Fibroblast of the conjunctiva (primary cell): ENCODE measurements at places on chromosomes 7 and 10.

GRCh38 chr10:24153031-24153430, 55.9 kb upstream of the KIAA1217 start:
- DNase-seq: no peak

- no peak for DNase-seq
Measured at GRCh38 chr7:70033226-70033625, 435.0 kb downstream of the AUTS2 start.

DNA sequence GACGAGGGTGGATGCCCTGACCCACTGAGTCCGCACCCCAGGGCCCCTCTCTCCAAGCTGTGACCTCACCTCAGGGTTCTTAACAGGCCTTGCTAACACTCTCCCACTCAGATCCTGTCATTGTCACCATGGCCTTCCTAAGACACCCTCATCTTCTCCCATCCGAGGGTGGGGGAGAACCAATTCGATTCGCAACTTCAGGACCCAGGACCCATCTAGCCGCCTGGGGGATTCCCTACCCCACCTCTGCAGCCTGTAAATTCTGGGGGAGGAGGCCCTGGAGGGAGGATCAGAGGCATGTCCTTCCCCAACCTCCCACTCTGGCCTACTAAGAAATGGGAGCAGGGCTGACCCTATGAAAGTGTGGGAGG, 17.4 kb downstream of the TRIM8 start:
- DNase-seq: no peak

DNA sequence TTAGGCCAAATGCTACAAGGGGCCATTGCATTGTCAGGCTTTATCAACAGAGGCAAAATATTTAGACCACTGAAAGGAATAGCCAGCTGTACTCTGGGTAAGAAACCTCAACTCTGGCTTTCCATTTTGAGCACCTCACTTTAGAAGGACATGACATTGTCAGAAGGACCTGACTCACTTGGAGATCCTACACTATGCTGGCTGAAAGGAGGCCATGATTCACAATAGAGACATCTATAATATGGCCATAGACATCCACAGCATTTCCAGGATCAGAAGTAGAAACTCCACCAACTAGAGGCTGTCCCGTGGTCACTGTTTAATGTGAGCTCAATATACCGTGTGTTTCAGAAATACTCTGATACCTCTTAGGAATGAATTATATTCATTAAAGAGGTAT, 140.9 kb downstream of the BTAF1 start:
- DNase-seq: no peak

- no peak for DNase-seq
Measured at GRCh38 chr7:3063016-3063753, 19.5 kb upstream of the CARD11 start.

- no peak for DNase-seq
Measured at GRCh38 chr10:124123156-124123555, 29.8 kb upstream of the CHST15 start.

DNA sequence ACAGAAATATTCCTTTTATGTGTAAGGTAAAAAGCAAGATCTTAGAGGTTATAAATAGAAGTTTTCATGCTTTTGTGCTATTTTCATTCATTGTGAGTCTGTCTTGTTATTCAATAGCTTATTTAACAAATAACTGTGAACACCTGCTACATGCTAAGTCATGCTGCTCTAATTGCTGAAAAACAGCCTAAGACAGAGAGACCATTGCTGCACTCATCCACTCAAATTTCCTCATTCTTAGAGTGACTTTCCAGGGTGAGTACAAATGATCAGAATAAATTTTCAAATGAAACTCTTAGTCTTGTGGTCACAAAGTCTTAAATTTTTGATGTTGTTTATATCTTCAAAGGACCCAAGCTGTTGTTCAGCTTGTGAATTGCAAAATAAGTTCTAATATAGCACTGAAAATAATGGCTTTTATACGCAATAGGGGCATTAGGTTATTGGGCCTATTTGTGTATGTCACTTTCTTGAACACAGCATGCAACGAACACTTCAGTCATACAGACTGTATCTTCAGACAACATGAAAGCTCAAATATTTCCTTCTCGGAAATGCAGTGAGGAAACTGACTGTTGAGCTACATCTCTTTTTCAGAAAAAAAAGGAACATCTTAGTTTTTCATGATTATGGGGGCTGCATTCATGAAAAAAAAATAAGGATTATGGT, 247.9 kb upstream of the PCDH15 start:
- no peak for DNase-seq

GRCh38 chr10:7773845-7774801, 13.7 kb downstream of the KIN start:
- DNase-seq: no peak

DNA sequence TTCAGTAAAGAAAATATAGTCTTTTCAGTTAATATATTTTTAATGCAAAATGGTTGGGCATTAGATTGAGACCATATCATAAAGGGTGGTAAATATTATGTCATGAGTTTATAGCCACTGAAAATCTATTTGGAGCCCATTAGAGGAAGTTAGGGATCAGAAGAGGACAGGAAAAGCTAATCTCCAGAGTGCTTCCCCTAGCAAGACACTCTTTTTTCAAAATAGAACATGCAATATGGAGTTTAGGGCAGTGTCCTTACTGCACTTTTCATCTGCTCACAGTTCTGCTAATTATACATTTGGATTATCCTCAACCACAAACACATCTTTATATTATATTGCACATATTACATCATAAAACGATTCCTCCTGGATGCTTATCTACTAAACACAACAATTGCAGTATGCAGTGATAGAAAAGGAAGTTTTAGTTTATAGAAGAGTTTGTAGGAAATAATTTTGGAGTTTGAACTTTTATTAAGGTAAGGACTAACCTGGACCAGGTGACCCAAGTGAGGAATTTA, 159.8 kb downstream of the PHF14 start:
- DNase-seq: no peak

- DNase-seq: peak; percentile 52
Measured at GRCh38 chr10:9254353-9254752, 1199.9 kb downstream of the GATA3 start.

GRCh38 chr7:80642871-80643270, 4.4 kb downstream of the CD36 start:
- no peak for DNase-seq

- no peak for DNase-seq
Measured at GRCh38 chr7:41252551-41252950, 450.3 kb downstream of the INHBA start.

GRCh38 chr10:132653721-132654120, 116.1 kb downstream of the INPP5A start:
- DNase-seq: no peak

DNA sequence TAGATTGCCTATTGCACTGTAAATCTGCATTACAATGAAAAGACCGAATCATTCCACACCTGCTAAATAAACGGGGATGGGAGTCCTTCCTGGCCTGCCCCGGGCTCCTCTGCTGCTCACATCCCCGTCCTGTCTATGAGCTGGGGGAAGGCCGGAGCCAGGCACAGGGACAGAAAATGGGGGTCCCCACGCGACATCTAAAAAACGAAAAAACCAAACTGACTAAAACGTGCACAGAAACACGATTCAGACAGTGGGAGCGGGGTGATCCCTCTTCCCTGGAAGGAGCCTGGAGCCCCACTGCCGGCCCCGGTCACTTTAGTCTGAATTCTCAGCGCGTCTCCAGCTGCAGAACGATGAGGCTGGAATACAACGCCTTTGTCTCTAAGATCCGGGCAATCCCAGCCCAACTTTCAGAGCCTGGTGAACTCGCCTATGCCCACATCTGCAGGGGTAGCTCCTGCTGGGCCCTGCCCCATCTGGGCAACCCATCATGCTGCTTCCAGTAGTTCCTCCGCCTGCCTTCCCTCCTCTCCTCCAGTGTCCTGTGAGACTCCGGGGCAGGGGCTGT, 78.0 kb downstream of the ADARB2 start:
- no peak for DNase-seq

GRCh38 chr7:72444026-72444776, 32.1 kb upstream of the CALN1 start:
- DNase-seq: no peak

DNA sequence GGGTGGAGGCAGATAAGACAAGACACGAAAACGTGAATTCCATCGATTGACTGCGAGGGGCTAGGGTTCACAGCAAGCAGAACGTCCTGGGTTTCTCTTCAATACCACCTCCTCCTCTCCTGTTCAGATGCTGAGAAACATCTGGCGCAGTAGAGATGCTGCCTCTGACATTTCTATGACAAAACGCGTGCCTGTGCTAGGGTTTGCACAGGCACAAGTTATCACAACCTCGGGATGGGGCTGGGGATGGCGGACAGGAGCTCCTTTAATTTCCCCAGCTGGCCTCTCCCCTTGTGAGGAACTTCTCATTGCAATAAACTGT, 99.8 kb upstream of the SVIL start:
- no peak for DNase-seq

DNA sequence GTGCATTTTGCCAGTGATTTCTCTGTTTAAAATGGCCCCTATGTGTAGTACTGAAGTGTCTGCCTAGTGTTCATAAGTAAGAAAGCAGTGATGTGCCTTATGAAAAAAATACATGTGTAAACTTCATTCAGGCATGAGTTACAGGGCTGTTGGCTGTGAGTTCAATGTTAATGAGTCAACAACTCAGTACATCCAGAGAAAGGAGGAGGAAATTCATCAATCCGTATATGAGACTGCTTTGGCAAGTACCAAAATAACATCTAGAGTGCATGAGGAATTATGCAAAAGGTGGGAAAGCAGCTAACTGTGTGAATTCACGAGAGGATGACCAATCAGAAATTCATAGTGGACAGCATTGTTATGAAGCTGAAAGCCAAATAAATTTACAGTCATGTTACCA, 255.6 kb downstream of the ZEB1 start:
- DNase-seq: no peak

DNA sequence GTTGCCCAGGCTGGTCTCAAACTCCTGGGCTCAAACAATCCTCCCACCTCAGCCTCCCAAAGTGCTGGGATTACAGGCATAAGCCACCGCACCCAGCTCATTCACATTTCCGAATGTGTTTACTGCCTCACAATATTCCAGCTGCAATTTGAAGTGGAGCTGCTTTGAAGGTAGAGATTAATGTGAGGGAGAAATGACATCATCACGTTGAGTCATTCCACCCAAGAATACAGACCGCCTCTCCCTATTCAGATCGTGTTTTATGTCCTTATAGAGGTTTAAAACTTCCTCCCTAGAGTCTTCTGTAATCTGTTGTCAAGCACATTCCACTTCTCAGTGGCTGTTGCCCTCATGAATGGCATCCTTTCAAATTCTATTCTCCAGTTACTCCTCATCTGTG, 100.4 kb upstream of the PDGFA start:
- no peak for DNase-seq

DNA sequence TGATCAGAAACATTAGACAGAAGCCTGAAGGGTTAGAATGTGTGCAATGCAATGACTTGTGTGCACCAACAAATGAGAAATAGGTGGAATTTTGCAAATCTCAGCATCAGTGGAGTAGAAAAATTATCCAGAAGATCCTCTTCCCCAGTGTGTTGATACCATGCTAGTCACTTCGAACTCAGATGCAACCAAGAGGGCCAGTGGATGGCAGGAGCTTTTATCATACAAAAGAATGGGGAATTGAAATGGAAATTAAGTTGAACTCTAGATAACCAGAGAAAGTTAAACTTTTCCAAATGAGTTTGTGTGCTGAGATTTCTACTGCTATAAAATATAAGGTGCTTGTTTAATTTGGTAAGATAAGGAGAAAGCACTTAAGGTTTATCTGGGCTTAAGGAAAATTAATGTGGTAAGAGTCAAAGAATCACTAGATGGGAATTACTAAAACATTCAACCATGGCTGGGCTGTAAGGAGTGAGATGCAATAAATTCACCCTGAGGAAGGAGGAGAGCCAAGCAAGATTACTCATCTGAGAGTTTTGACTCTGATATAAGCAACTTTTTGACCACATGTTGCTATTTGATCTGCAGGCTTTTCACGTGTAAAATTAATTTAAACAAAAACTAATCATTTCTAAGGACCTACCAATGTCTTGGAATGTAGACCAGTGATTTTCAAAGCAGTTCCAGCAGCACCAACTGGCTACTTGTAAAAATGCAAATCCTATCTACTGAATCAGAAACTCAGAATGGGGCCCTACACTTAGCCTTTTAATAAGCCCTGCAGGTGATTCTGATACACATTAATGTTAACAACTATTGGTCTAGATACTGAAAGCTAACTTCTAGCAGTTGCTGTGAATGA, 113.2 kb downstream of the CDC14C start:
- no peak for DNase-seq

DNA sequence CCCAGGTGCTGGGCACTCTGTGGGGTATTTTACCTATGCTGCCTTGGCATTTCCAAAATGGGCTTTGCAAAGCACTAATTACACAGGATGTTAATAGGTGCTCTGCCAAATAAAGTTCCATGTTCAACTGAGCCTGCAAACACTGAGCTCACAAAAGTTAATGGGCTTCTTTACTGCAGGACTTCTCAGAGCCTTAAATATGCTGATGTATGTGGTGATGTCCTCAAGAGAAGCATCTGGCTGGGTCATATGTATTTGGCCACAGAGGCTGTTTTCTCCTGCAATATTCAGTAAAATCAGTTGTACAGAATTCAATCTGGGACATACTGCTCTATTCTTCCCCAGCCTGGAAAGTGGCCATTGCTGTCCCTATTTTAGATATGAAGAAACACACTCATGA, 31.3 kb downstream of the GRID1 start:
- DNase-seq: no peak

DNA sequence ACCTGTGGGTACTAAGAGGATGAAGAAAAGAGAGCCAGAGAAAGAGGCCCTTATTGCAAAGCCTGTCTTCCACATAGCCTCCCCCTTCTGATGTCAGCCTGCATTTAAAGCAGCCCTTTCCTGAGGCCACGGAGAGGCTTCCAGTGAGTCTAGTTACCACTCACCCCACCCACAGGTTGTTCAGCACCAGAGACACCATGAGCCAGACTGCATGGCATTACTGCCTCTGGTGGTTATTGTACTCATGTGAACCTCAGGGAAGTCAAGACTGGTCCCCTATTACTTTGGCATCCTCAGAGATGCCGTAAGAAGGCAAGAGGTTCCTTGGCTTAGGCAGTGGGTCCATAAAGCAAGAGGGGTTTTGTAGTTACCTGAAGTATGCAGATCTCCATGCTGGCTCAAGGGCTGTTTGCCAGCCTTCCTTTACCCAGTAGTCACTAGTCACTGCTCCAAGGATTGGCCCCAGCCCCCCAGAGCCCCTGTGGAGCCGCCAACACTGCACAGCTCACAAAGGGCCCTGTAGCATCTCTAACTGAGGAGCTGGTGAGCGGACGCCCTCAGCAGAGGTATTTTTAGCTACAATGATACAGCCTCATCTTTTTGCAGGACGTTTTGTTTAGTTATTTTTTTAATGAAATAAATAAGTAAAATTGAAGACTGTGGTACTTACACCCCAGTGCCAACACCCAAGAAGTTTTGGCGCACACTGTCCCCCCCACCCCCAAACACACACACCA, 20.7 kb downstream of the LRRC4 start:
- no peak for DNase-seq

DNA sequence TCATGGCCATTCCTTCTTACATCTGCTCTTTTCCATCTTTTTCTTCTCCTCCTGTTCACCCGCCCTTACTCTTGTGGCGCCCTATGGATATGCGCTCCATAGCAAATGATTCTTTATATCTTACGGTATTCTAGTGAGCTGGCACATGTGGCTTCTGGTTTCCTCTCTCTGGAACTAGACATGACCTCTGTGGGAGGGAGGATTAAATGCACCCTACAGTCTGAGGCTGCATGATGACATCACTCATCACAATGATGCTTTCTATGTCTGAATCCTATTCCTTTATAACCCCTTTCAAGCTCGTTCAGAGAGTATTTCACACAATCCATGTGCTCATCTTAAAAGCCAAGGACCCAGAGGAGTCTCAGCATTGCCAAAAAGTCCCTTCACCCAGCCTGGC, 153.3 kb downstream of the EGFR start:
- no peak for DNase-seq

GRCh38 chr10:80988755-80989154, 451.1 kb downstream of the SH2D4B start:
- no peak for DNase-seq
